ENCODE measurements at places on chromosomes 1 and 21.
A peak's percentile ranks its signal among the peaks of the same experiment; 100 is the strongest.

DNA sequence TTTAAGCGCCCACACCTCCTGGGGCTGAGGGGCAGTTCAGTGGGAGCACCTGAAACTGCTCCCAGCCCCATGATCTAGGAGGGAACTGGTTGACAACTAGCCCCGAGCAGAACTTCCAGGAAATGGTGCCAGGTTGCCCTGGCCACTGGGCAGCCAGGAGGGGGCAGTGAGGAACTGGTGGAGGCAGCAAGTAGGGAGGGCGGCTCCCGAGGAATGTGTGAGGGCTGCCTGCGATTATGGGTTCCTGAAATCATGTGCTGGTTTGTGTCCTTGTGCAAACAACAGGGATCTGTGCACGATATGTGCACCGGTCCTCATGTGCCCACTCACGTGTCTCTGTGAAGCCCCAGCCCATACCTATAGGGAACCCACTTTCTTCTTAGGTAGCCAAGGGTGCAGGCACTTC, 9.9 kb downstream of the GPR3 start:
- DNase-seq = no peak

- DNase-seq = no peak
Measured at GRCh38 chr1:1613509-1614082, 1.7 kb upstream of the MIB2 start.

- DNase-seq = peak; percentile 25
Measured at GRCh38 chr1:235954306-235955283, 87.9 kb upstream of the LYST start.

DNA sequence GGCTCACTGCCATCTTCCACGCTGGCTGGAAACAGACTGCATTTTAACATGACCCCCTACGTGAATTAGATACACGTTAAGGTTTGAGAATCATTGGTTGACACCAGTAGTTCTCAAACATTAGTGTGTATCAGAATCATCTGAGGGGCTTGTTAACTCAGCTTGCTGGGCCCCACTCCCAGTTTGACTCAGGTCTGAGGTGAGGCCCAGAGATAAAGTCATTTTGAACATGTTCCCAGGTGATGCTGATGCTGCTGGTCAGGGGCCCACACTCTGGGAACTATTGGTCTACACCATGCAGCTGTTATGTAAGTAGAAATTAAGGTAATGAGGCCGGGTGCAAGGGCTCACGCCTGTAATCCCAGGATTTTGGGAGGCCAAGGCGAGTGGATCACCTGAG, 1.3 kb downstream of the LSM10 start:
- no peak for DNase-seq

GRCh38 chr1:26164036-26164860, 4.5 kb downstream of the C1orf232 start:
- DNase-seq = peak; percentile 20

- no peak for DNase-seq
Measured at GRCh38 chr1:70552662-70553566, 141.8 kb downstream of the CTH start.

- no peak for DNase-seq
Measured at GRCh38 chr21:43637530-43638158, 21.6 kb downstream of the HSF2BP start.

DNA sequence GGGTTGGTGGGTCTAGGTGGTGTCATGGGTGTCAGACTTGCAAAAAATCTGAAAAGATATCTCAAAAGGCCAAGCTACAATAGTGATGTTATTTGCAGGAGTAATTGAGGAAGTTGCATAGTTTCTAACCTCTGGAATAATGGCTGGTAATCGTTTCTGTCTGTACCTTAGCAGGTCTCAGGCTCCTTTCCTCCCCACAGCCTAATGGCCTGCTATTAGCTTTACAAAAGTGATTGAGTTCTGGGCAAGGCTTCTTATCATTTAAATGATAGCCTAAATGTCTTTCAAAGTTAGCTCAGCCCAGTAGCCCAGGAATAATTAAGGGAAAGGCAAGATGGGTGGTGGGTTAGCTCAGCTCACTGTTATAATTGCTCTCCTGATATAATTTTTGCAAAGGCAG, 37.7 kb upstream of the IGSF5 start:
- DNase-seq = no peak

DNA sequence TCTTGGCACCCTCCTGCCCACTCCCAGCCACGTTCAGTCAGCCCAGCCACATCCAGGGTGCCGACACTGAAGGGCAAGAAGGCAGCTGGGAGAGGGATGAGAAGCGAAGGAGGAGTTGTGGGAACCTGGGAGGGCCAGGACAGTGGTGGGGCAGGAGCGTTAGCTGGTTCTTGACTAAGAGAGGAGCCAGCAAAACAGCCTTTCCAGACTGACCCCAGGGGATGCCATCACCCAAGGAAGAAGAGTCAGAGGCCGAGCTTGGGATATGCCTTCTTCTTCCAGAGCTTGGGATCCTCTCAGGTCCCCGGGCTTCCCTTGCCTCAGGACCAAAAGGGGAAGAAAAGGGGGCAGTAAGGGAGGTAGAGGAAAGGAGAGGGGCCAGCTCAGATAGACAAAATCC, 7.2 kb downstream of the INKA2 start:
- no peak for DNase-seq

DNA sequence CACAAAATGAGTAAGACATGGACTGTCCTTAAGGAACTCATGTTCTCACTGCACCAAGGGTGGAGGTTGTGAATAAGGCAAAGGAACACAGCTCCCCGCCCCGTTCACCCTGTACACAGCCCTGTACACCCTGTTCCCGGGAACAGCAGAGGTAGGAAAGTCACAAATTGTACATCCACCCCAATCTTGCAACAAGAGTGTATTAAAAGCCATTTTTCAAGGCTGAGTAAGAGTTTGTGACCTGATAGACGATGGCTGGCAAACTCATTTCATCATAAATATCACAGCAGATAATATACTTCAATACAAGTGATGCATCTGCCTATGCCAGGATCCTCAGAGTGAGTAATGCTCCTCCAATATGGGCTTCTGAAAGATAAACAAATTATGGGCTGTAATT, 52.5 kb upstream of the CAMK1G start:
- DNase-seq = no peak

- no peak for DNase-seq
Measured at GRCh38 chr1:3560251-3560871, 50.9 kb downstream of the MEGF6 start.

- DNase-seq = no peak
Measured at GRCh38 chr1:230975636-230976035, 3.0 kb downstream of the TTC13 start.

DNA sequence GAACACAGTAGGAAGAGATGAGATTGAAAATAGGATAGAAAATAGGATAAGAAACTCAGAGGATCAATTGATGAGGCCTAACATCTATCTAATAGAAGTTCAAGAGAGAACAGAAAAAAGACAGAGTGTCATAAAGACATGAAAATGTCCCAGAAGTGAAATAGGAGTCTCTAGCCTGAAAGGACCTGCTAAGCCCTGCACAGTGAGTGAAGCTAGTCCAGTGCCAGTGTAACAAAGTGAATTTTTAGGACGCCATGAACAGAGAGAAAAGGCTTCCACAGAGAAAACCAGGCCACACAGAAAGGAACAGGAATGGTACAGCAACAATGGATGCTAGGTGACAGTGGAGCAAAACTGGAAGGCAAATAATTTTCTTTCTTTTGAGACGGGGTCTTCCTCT, 20.3 kb upstream of the LSS start:
- no peak for DNase-seq

GRCh38 chr1:225593414-225593813, 59.5 kb downstream of the ENAH start:
- DNase-seq = no peak

GRCh38 chr1:34149501-34149900, 15.5 kb downstream of the CSMD2 start:
- no peak for DNase-seq

- no peak for DNase-seq
Measured at GRCh38 chr1:45569571-45569961, 14.3 kb upstream of the NASP start.

GRCh38 chr1:183276386-183277080, 90.5 kb downstream of the LAMC2 start:
- DNase-seq = no peak

DNA sequence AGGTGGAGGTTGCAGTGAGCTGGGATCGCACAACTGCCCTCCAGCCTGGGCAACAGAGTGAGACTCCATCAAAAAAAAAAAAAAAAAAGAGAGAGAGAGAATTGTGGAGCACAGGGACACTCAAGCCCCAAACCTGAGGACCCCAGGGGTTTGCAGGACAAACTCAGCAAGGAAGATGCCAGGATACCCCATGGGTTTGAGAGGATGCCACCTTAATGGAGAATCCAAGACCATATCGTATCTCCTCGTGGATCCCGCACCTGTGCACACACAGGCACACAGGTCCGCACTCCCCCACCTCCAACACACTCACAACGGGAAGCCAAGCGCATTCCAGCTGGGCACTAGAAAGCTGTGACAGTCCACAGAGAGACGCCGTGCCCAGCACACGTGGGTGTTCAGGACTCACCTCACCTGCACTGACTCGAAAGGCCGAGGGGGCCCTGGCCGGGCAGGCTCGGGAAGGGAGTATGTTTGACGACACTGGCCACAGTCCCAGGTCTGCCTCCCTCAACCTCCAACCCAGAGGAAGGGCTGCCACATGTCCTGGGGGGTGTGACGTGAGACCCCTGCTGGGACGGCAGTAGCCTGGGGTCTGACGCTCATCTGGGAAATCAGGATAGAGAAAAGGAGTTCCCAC, 11.1 kb downstream of the CHD5 start:
- DNase-seq = no peak

DNA sequence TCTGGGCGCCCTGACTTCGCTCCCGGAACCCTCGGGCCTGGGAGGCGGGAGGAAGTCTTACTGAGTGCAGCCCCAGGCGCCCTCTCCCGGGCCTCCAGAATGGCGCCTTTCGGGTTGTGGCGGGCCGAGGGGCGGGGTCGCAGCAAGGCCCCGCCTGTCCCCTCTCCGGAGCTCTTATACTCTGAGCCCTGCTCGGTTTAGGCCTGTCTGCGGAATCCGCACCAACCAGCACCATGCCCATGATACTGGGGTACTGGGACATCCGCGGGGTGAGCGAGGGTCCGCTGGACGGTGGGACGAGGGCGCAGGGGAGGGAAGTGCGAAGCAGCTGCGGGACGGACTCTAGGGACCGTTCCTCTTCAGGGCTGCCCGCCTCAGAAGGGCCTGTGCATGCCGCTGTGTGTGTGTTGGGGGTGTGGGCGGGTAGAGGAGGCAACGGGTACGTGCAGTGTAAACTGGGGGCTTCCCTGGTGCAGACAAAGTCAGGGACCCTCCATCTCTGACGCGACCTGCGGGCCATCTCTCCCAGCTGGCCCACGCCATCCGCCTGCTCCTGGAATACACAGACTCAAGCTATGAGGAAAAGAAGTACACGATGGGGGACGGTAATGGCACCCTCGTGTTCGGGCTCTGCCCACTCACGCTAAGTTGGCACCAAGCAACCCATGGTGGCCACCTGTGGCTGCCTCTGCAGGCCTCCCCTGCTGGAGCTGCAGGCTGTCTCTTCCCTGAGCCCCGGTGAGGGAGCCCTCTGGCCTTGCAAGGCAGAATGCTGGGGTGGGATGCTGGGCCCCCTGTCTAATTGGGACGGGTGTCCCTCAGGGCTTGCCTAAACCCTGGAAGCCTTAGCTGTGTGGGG, at the start of gene GSTM1:
Gene GSTM1, plus strand, starts transcription at position 177 of the 859 bp plus-strand sequence. Its CDS starts 57 bp downstream, at position 234.
- DNase-seq = peak; percentile 57

GRCh38 chr1:244796719-244797406, 38.6 kb upstream of the COX20 start:
- peak; percentile 25 for DNase-seq

GRCh38 chr21:41427556-41427955, 1.5 kb downstream of the MX1 start:
- DNase-seq = no peak

- DNase-seq = no peak
Measured at GRCh38 chr1:179599623-179600249, 8.1 kb downstream of the TDRD5 start.

GRCh38 chr1:19423130-19423529, 62.2 kb downstream of the CAPZB start:
- DNase-seq = no peak

- DNase-seq = no peak
Measured at GRCh38 chr1:115071012-115071664, 18.2 kb downstream of the TSPAN2 start.

DNA sequence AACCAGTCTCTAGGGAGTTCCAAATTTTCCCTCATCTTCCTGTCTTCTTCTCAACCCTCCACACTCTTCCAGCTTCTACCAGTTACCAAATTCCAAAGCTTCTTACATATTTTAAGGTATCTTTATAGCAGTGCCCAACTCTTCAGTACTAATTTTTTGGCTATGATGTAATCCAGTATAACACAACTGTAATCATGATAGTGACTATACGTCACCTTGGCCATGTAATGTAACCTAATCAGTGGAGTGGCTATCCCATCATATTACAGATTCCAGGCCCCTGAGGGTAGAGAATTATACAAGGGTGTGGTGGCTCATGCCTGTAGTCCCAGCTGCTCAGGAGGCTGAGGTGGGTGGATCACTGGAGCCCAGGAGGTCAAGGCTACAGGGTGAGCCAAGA, 143.2 kb downstream of the CLEC20A start:
- DNase-seq = no peak

DNA sequence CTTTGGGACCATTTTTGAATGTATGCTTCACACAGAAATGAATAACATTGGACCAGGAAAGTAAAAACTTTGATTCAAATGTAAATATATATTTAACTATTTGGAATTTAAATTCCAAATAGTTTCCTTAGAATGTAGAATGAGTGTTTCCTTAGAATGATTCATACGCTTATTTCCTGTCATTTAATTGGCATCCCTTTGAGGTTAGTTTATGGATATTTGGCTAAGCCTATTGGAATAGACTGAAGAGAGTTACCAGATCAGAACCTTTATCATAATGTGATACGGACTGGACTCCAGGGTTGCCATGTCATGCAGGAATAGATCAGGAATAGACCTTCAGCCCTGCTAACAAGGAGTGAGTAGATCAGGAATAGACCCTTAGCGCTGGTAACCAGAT, 133.1 kb downstream of the TNNI3K start:
- DNase-seq = no peak

DNA sequence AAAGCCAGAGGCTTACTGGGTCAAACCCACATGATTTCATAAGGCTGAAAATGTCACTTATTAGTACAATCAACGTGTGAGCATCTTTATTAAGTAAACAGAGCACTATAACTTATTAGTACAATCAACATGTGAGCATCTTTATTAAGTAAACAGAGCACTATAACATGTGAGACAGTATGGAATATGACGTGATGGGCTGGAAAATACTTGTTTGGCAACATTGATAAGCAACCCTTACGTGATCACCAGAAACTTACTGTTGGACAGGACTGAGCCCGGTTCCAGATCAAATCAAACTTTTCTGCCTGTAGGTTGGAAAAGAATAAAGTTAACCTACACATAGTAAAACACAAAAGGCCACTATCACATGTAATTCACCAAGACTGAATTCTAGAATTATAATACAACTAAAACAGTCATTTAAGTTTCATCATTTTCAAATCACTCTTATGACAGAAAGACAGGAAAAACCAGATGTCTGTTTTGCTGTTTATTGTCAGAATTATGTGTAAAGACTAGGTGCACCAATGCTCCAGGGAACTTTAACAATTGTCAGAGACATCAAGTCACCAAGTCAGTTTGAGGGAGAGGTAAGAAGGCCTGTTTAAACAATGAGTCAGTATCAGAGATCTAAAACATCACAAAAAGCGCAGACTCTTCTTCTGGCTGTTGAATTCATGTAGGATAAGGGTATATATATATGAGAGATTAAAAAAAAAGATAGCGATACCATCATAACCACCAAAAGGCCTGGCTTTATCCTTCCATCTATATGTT, 15.7 kb downstream of the ATPAF1 start:
- DNase-seq = no peak

Measured in stimulated activated CD8-positive, alpha-beta memory T cell treated with anti-CD3 and anti-CD28 coated beads, Interleukin-4, amount 100 ng/mL, for 1 hour (primary cell).